ENCODE measurements at places on chromosomes 1 and 21.

DNA sequence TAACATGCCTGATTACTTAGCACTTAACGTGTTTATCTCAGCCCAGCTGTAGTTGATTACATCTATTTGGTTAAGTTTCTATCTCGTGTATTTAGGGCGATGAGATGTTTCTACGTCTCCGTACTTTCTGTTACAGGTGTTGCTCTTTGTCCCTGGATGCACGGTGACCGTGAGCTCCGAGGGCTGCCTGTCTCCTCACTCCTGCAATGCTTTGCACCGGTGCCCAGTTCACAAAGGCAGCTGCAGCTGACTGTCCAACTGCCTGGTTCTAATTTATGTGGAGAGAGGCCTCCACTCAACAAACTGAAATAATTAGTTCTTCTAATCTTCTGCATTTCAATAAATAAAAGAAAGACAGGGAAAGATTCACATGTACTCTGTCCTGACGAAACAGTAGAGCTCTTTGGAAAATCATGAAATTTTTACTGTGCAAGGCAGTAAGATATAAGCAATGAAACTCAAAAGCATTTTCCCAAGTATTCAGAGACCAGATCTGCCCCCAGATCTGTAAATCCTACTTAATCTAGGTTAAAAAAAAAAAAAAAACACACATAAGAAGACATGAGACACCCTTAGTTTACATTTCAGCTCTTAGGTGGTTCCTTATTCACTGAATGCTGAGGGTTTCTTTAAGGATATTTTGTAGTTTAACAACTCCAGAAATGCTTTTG lies 108.2 kb downstream of the TGFBR3 start:
- no peak for DNase-seq

- peak; percentile 8 for DNase-seq
Observed at GRCh38 chr1:116128664-116129063, 17.5 kb downstream of the MAB21L3 start.

- no peak for DNase-seq
Observed at GRCh38 chr1:99560207-99561040, 85.5 kb upstream of the PALMD start.

GRCh38 chr1:108976658-108977057 lies 13.4 kb upstream of the CLCC1 start:
- no peak for DNase-seq

GRCh38 chr1:166977951-166978350 lies 2.6 kb upstream of the ILDR2 start:
- DNase-seq: no peak

DNA sequence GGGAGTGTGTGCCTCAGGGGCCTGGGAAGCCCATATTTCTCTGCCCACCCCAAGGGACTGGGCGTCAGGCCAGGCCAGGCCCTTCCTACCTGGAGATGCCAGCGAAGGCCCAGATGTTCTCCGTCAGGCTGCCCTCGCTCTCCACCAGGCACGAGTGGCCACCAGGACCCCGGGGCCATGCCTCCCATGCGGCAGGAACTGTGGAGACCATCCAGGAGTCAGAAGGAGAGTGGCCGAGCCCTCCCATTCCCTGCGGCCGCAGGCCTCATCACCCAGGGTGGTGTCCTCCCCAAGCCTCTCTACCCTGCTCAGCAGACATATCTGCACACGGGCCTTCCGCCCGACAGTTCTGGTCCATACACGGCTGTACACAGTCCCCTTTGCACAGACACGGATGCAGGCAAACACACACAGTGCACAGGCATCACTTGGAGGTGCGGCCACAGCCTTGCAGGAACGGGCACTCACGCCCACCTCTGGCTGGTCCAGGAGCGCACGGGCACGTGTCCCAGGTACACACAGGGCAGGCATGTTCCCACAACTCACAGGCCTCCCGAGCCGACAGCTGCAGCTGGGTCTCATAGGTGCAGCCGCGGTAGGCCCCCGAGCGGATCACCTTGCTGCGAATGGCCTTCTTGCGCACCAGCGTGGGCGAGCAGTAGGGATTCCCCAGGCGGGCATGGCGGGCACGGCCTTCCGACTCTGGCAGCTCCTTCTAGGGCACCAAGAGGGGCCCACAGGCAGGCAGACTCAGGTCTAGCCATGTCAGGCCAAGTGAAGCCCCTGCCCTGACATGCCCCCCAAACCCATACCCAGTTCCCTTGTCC lies 5.9 kb upstream of the KIF17 start:
- DNase-seq: no peak

DNA sequence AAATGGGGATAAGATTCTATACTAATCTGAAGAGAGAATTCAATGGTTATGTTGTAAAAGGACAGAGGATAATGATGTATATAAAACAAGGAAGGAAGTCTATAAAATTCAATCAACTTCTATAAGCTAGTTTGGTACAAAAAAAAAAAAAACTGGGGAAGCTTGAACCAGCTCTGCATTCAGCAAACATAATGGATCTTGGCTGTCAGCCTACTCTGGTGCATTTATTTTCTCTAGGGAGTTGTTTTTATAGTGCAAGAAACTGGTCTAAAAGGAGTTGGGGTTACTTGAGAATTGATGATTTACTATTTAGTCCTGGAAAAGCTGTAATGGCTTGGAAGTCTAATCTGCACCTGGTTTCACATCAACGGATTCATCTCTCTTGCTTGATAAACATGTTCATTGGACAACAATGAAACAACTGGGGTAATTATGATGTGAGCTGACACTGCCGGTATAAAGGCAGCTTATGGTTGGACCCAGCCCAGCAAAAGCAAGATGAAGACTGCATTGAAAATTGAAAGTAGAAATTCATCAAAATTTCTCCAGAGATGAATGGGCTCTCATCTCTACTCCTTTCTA lies 199.4 kb upstream of the NRIP1 start:
- DNase-seq: no peak

GRCh38 chr1:201938440-201939035 lies 7.8 kb downstream of the LMOD1 start:
- DNase-seq: no peak

DNA sequence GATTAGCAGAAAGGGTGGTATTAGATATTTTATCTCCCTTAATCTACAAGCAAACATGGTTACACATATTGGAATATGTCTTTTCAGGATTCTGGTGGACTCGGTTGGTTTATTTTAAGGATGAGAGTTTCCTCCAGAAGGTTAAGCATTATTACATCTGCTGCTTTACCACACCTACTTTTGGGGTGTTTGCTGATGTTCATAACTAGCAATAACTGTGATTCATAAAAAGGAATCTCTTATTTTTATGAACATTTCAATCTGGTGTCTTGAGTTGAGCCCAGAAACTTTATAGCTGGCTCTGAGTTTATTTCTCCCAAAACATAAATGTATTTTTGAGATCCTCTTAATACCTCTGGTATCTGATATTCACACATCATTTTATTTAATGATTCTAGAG lies 82.7 kb downstream of the LRRC8D start:
- DNase-seq: no peak

DNA sequence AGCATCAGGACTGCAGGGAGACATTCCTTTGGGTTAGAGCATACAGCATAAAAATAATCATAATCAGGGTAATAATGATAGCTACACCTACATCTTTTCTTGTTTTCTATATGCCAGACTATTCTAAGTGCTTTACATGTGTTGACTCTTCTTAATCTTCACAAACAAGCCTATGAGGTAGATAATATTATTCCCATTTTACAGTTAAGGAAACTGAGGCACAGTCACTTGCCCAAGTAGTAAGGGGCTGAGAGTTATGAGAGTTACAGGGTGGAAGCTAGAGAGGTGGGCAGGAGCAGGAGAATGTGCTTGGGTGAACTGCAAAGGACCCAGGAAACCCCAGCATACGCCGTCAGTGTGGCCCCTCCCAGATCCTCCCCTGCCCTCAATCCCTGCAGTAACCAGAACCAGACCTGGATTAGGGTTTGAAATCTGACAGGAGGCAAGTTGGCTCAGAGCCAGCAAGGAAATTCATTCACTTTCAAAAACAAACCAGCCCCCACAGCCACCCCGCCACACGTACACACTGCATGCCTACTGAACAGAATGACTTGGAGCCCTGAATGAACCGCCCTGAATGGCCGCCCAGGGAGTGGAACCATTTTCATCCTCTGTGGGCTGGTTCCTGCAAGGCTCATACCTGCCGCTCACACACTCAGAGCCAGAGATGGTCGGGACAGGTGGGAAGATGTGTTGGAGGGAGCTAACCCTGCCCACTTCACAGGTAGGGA lies 126.1 kb downstream of the TRABD2B start:
- no peak for DNase-seq

GRCh38 chr21:41360072-41360821 lies 1.6 kb upstream of the MX2 start:
- no peak for DNase-seq

- DNase-seq: no peak
Observed at GRCh38 chr1:47209091-47209490, 19.3 kb upstream of the PDZK1IP1 start.

- DNase-seq: no peak
Observed at GRCh38 chr1:119226913-119227312, 86.5 kb upstream of the WARS2 start.

DNA sequence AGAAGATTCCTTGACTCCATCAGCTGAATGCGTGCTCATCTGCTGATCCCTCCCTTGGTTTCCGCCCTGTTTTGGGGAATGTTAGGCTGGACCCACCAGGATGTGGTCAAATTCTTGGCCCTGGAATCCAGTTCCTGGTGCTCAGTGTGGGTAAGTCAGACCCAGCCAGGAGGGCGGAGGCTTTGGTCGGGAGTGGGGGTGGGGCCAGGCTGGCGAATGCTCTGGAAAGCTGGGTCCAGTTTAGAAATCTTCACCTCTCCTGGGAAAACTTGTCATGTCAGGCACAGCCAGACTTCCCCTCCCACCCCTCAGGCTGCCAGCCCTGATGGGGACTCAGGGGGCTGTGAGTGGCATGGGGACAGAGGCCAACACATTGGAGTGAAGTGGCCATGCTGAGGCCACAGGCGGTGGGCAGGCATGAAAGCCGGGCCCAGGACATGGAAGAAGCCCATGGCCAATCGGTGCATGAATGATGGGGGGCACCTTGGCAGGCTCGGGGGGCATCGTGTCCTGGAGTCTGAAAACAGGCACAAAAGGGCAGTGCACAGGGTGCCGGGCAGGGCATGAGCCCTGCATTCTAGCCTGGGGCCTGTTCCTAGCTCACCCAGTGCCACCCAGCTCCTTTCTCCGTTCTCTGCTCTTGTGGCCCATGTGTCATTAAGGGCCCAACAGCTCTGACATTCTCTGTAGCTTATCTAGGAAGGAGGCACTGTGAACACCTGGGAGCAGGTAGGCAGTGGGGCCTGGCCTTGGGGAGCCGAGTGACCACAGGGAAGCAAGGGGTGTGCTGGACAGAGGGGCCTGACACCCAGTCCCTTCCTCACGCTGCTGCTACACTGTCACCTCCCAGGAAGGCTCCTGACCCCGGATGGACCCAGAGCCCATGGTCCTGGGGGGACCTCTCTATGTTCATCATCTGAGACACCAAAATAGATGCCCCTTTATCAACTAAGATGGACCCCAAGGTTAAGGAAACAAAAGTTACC lies 14.6 kb upstream of the PADI1 start:
- DNase-seq: no peak

DNA sequence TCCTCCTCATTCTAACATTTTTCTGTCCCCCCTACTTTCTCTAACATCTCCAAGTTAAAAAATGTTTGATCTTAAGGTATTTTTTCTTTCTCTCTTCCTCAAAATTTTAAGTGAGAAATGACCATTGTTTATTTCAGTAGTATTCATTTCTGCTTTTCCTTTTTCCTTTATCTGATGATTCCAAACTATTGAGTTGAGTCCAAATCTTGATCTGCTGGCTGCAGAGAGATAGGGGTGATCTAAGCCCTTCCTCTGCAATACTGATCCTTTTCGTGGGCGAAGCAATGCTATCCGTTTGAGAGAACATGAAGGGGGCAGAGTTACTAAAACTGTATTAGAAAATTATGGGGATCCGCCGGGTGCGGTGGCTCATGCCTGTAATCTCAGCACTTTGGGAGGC lies 516 bp upstream of the NMNAT2 start:
- DNase-seq: no peak

DNA sequence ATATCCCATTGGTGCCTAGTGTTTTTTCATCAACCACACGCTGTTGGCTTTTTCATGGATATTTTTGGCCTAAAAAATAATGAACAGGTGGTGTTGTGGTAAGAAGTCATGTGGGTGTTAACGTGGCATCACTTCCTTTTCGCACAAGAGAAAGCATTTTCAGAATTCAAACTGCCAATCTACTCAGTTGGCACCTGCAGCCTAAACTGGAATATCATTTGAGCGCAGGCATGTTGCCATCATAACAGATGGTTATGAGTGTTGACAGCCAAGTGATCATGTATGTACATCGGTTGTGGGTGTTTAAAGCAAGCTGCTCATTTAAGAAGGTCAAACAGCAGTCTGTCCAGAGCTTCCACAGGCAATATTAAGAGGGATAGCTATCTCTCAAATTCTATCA lies 1963.0 kb downstream of the NCAM2 start:
- DNase-seq: no peak

- DNase-seq: peak; percentile 23
Observed at GRCh38 chr1:222009105-222009730, 267.3 kb upstream of the DUSP10 start.

- DNase-seq: no peak
Observed at GRCh38 chr1:213291526-213291925, 240.5 kb downstream of the RPS6KC1 start.

DNA sequence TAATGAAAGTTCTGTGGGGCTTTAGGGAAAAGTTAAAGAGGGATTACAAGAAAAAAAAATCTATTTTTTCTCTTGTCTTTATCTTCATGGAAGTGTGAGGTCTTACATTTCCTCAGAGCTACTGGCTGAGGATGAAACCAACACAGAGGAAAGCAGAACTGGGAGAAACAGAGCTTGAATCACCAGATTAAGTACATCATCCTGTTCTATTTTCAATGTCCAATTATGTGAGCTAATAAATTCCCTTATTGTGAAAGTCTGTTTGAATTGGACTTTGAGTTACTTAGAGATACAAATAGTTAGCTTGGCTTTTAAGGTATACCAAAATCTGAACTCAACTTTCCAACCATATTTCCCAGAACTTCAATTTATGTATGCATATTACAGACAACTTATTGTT lies 69.2 kb downstream of the LPGAT1 start:
- DNase-seq: no peak

GRCh38 chr1:7255303-7256058 lies 470.2 kb downstream of the CAMTA1 start:
- no peak for DNase-seq

- no peak for DNase-seq
Observed at GRCh38 chr21:31088474-31088751, 50.1 kb upstream of the KRTAP19-8 start.

GRCh38 chr1:67882196-67882958 lies 49.1 kb upstream of the GNG12 start:
- DNase-seq: no peak

GRCh38 chr1:59151860-59152259 lies 145.0 kb upstream of the FGGY start:
- no peak for DNase-seq

DNA sequence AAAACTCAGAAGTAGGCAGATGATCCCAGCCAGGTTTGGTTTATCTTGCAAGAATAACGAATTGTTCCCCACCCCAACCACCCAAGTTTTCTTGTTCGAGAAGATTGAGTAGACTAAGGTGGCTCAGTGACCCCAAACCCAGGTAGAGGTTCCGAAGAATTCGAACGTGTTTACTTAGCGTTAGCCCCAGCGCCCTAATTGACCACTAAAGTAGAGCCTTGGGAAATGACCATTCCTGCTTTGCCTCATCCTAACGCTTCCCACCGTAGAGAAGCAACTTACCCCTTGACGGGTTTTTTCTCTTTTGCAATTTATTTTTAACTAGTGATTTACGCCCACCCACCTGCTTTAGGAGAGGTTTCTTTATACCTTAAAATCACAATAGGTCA lies 870 bp downstream of the FBXO28 start:
- DNase-seq: no peak

- no peak for DNase-seq
Observed at GRCh38 chr1:55081905-55082296, 42.6 kb downstream of the PCSK9 start.
